ENCODE measurements at places on chromosomes 3 and 15. TPM values are rescaled to one million over a fixed set of nuclear protein-coding genes. Genes with fewer than 3 reads are reported as not detected.

The GRAMD1C gene
- 4.4 TPM for total RNA-seq

The MESP2 gene
- total RNA-seq = 0.26 TPM

The CYP1A2 gene
- not detected for total RNA-seq

The MAP6D1 gene
- total RNA-seq = 4.0 TPM

The RLBP1 gene
- total RNA-seq = not detected

The KIF23 gene
- total RNA-seq = 54.5 TPM

Measured in HFFc6 (cell line).